ENCODE measurements at places on chromosomes 12 and 14.

DNA sequence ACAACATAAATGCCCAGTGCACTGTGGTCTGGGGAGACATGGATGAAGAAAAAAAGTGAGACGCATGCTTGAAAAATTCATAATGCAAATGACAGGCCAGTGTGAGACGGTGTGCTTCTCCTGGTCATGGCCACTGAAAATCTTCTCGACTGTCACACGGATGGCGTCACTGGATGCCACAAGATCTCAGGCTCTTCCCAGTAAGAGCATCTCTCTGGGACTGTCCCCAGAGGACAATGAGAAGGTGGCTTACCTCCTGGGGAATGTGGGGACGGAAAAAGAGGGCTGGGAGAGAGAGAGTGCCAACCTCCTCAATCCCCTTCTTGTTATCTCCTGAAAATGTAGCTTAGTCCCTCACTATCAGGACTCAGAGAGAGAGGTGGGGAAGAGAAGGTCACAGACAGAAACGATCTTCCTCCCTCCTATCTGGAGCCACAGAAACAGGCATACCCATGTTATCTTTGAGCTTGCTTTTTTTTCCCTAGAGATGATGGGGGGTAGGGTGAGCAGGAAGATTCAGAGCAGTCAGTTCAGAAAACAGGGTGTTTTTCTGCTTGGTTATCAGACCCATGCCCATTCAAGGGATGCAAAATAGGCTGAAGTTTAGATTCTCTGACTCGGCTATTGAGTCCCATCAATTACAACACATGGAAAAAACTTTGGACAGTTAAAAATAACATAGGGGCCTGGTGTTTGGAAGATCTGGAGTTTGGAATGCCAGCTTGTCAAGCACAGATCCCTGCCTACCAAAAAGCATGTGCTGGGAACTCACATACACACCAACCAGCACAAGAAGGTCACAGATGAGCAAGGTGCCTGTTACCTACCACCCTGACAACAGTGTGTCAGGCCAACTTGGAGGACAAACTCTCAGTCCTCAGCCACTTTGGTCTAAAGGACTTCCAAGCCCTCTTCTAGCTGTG, 24.2 kb downstream of the DPF3 start:
- DNase-seq: no peak

DNA sequence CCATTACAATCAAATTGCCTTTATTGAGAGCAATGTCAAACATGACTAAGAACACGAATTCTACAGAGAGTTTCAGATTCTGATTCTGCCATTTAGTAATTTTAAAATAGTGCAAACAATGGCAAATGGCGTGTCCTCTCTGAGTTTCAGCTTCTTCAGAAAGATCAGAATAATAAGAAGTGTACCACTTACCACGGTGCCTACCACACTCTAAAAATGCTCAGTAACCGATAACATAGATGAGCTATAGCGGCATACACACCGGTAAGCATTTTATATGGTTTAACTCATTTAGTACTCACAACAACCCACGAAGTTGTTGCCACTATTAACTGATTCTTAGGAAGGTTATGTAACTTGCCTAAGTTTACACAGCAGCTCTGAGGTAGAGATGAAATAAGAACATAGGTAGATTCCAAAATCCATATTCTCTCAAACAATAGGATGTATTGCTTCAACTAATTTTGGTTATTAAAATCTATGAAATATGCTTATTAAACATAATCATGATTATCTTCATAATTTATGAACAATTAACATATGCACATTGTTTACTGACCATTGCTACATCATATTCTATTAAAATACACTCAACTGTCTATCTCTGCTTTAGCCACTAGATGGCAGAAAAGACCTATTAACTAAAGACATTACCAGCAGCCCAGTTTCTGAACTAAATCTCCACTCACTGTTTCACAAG, 38.3 kb downstream of the SLC6A15 start:
- peak; percentile 62 for DNase-seq

- no peak for DNase-seq
Measured at GRCh38 chr12:124281309-124281708, 13.6 kb upstream of the RFLNA start.

DNA sequence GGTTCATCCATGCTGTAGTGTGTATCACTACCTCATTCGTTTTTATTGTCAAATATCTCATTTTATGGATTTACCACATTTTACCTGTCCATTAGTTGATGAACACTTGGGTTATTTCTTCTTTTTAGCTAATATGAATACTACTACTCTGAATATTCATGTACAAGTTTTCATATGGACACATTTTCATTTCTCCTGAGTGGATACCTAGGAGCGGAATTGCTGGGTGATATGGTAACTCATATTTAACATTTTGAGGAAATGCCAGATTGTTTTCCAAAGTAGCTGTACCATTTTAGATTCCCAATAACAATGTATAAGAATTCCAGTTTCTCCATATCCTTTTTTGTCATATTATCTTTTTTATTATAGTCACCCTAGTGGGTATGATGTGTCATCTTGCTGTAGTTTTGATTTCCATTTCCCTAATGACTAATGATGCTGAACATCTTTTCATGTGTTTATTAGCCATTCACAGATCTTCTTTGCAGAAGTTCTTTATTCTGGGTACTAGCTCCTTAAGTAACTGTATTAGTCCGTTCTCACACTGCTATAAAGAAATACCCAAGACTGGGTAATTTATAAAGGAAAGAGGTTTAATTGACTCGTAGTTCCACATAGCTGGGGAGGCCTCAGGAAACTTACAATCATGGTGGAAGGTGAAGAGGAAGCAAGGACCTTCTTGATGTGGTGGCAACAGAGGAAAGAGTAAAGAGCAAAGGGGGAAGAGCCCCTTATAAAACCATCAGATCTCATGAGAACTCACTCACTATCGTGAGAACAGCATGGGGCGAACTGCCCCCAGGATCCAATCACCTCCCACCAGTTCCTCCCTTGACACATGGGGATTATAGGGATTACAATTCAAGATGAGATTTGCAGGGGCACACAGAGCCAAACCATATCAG, 11.9 kb downstream of the NRDE2 start:
- no peak for DNase-seq

DNA sequence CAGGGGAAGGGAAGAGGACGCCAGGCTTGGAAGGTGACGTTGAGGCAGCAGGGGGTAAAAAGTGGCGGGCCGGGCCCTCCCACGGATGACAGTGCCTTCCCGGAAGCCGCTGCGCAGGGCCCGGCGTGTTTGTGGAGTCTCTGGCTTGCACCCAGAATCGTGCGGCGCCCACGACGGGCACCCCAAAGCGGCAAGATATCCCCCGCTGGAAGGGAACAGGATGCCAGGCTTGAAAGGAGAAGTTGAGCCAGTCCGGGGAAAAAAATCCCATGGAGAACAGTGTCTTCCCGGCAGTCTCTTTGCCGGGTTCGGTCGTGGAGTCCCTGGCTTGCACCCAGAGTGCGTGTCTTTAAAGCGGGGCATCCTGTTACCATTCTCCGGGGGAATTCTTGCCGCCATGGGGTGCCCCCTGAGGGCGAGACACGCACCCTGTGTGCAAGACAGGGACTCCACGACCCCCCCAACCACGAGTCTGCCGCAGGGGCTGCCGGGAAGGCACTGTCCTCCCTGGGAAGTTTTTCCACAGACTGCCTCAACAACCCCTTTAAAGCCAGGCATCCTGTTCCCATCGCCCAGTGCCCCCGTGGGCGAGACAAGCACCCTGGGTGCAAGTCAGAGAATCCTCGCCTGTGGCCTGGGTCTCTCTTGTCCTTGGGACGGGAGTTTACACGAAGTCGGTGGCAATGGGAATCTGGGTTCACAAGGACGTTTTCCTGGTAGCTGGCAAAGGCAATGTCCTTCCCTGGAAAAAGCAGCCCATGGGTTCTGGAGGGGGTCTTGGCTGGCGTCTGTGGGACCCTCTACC, 156.1 kb upstream of the ALG10B start:
- no peak for DNase-seq

DNA sequence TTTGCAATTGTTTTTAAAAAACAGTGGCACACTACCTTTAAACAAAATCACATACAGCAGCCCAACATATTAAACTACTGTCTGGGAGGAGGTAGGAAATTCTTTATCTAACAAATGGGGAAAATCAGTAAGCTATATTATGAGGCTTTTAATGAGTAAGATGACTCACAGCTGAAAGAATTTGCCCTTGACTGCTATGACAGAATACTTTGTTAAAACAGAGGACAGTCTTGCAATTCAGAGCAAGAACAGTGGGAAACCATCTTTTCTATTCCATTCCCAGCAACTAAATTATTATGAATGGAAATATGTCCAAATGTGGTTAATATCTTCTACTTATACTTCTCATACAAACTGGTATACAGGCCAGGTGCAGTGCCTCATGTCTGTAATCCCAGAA, 49.2 kb upstream of the SGPP1 start:
- no peak for DNase-seq

DNA sequence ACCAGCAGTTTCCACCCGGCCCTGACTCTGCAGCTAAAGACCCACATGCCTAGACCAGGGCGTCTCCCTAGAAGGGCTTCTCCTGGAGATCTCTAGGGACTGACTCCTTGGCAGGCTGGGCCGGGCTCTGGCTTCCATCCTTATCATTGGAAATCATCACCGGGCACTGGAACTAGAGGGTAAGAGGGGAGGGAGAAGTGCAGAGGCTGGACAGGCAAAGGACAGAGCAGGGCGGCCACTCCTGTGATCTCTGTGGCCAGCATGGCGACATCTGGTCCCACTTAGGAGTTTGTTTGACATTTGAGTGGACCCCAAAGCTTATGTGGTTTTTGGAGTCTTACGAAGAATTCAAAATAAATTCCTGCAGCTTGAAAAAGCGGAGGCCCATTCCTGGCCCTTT, 7.1 kb downstream of the LTBP2 start:
- DNase-seq: no peak

GRCh38 chr14:77265561-77266335, 5.3 kb downstream of the NGB start:
- peak; percentile 91 for DNase-seq

DNA sequence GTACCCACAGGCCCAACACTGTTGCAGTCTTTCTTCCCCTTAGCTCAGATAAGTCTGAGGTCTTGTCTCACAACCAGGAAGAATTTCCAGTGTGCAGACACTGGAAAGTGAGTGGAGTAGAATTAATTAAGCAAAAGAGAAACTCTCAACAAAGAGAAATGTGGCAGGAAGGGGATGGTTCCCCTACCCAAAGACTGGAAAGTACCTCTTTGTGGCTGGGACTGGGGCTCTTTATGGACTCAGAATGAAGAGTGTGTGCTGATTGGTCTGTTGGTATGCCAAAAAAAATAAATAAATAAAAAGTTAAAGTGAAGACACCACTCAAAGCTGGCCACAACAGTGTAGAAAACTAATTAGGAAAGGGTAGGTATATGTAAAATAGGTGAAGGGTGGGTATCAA, 26.4 kb downstream of the GLIPR1L1 start:
- DNase-seq: no peak

- no peak for DNase-seq
Measured at GRCh38 chr12:117494833-117495655, 133.6 kb upstream of the NOS1 start.

GRCh38 chr12:21828136-21828775, 53.8 kb upstream of the KCNJ8 start:
- DNase-seq: no peak
